ENCODE measurements at places on chromosomes 3 and 15.

- no peak for DNase-seq
Measured at GRCh38 chr3:7368597-7368996, 507.7 kb downstream of the GRM7 start.

DNA sequence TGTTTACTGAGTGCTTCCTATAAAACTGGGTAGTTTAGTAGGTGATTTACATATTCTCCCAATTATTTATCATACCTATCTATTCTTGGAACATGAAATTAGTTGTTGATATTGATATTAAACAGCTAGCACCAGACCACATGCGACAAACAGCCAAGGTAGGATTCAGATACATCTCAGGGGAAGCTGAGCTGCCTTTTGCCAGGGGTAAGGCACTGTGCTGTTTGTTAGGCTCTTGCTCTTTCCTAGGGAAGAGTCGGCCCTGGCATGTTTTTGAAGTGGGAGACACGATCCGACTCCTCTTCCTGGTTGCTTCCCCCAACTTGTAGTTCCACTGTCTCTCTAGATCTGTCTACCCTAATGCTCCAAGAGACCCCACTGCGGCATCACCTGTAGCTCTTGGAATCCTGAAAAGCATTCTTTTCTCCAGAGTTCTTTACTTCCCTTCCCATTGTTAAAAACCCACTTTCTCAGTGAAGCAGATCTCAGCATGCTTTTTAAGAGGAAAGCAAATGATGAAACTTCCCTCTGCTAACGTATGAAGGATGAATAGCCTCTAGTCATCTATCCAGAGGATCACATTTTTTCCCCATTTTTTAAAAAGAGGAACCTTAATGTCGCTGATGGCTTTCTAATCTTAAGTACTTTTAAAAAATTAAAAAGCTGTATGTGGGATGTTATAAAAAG, 138.4 kb downstream of the GHSR start:
- no peak for DNase-seq

DNA sequence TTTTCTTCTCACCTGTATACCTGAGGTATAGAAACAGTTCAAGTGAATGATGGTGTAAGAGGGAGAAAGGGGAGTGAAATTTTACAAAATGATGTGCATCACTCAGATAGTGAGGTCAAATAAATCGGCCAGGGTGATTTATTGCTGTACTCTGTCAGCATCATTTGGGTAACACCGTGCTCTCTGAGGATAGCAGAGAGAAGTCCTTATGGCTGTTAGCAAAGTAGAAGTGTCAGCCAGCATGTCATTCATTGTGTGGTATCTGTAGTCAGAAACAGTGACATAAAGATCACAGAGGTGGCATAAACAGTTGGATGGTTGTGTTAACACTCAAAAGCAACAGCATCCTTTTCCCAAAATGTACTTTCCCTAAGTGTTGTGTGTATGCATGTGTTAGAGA, 53.4 kb downstream of the PSMD6 start:
- no peak for DNase-seq

- no peak for DNase-seq
Measured at GRCh38 chr3:49181351-49181750, 10.0 kb downstream of the KLHDC8B start.

- no peak for DNase-seq
Measured at GRCh38 chr3:194084284-194084683, 51.7 kb upstream of the HES1 start.

- DNase-seq = peak; percentile 76
Measured at GRCh38 chr15:51077221-51078153, 17.2 kb downstream of the TNFAIP8L3 start.

DNA sequence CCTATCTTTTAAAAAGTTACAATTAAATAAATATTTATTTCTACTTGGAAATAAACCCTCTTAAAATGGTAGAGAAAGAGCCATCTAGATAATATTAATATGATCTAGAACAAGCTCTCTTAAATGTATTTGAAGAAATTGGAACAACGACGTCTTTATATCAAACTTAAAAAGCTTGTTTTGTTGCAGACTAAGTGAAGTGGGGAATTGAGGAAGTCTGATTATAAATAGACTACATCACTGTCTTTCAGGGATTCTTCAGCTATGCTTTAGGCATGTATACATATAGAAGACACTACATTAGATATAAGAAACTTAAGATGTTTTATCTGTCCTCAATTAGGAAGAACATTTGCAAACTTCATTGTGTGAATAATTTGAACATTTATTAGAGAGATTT, 1.8 kb downstream of the BCHE start:
- no peak for DNase-seq

GRCh38 chr3:139534992-139535879, 4.3 kb downstream of the RBP1 start:
- no peak for DNase-seq

Data from CD4-positive, alpha-beta T cell treated with Interferon gamma for 1 hour (primary cell).